ENCODE measurements at places on chromosomes 4 and X. TPM values are rescaled to one million over a fixed set of nuclear protein-coding genes. Genes with fewer than 3 reads are reported as not detected.

GRCh38 chr4:89269121-89269666 lies 38.4 kb downstream of the GPRIN3 start:
- DNase-seq, result no peak

GRCh38 chrX:48278958-48279357 lies 23.8 kb downstream of the SSX1 start:
- DNase-seq, result no peak

CDX4 gene
- total RNA-seq, result not detected

- DNase-seq, result peak; percentile 33
Measured at GRCh38 chr4:122716825-122717448, 15.6 kb upstream of the BBS12 start.

DNA sequence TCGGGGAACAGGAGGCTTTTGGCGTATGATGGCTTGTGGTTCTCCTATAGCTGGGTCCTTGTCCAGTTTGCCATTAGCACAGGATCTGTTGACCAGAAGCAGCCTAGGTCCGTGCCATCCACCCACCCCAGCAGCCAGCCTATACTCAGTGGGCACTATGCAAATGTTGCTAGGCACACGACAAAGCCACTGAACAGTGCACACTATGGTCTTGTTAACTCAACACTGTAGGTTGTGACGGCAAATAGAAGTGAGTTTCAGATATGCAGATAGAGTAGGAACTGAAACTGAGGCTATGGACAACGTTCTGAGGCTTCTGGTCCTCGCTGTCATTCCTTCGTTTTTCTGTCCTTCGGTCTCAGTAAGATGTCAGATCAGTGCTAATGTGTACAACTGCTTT lies 541.3 kb upstream of the TENM3 start:
- no peak for DNase-seq

DNA sequence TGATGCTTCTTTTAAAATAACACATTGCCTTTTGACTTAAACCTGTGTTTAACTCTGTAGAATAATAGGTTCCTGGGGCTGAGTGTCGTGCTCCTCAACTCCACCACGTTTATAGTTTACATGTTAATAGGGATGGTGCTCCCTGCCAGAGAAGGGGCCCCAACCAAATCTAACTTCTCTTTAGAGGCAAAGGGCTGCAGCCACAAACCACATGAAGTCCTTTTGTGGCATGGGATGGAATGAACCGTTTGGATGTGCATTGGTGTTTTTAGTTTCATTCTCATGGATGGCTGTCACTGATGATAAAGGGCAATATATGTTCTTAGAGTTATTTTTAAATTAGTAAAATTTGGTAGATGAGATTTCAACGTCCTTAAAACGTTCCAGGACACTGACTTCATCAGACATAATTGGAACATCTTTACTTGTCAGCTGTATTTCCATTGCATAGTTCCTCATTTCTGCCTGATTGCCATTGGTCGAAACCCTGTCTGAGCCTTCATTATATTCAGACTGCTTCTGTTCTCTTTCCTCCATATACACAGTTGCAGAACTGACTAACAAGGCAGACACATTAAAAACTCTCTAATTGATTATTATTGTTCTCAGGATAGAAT lies 60.4 kb upstream of the HPF1 start:
- no peak for DNase-seq

PPBP gene
- not detected for total RNA-seq

TAF7L gene
- total RNA-seq, result 1.3 TPM

DNA sequence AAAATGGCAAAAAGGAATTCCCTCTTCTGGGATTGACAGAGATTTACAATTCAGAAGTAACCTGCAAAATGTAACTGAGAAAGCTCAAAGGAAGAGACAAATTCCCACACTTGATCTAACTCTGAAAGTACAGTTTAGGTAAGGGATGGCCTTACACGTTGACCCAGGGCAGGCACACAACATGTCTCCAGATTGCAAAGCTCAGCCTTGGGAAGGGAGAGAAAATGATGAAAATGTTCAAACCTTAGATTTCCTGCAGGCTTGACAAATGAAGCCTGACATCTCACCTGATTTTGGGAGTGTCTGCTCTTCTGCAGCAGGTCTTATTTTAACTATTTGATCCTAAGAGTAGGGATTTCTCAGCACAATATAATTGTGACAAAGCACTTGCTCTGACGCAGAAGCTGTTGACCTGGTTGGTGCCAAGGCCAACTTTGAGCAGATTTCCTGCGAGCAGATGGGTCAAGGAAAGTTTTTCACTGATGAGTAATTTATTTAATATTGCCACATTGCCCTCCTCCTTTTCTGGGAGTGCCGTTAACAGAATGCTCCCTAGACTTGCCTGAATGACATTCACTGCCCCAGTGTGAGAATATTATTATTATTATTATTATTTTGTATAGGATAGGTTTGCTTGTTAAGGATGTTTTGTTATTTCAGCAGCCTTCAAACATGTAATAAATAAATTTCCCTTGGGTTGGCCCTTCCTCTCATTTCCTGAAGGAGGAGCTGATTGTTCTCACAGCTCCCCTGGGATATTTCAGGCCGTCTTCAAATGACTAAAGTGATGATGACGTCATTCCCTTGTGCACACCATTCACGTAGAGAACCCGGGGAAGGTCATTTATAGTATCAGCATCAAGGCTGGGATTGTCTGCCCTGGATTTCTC lies 157.1 kb downstream of the VEGFC start:
- DNase-seq, result no peak

DNA sequence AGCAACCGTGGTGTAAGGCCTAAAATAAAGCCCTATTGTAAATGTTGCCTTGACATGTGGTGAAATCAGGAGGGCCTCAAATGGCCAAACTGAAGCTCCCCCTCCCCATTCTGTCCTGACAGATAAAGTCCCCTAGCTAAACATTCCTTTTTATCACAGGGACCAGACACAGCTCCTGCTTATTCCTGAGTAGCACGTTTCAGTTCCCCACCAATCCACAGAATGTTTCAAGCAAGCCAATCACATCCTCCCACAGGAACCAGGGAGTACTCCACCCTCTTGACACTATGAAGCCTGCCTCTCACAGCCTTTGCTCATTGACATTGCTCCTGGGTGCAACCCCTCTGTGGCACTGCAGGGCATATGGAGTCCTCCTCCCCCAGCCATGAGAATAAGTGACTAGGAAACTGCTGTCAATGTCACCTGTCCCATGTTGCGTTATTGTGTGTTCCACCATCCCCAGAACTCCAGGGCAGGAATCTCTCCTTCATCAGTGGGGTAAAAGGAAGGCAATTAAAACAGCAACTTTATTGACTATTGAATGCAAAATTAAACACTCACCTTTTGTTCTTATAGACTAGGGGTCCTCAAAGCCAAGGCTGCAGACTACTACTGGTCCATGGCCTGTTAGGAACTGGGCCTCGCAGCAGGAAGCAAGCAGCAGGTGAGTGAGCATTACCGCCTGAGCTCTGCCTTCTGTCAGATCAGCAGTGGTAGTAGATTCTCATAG lies 128.1 kb downstream of the COL25A1 start:
- no peak for DNase-seq

DNA sequence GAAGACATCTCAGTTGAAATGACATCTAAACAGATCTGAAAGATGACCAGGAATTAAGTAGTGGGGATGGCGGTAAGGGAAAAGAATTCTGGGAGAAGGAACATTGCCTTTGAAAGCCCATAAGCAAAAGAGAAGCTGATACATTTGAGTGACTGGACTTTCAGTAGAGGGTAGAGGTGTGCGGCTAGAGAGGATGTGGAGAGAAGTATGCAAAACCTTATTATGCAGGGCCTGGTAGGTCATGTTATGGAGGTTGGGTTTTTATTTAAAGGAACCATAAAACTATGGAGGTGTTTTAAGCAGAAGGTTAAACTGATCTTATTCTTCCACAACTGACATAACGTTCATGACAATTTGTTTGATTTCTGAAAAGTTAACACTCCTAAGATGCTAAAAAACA lies 36.3 kb downstream of the RPS6KA3 start:
- no peak for DNase-seq

- no peak for DNase-seq
Measured at GRCh38 chrX:148500423-148501385, at the start of gene AFF2. Gene AFF2, plus strand, starts transcription at chrX:148500617. Its CDS starts 481 bp downstream, at chrX:148501098.

DNA sequence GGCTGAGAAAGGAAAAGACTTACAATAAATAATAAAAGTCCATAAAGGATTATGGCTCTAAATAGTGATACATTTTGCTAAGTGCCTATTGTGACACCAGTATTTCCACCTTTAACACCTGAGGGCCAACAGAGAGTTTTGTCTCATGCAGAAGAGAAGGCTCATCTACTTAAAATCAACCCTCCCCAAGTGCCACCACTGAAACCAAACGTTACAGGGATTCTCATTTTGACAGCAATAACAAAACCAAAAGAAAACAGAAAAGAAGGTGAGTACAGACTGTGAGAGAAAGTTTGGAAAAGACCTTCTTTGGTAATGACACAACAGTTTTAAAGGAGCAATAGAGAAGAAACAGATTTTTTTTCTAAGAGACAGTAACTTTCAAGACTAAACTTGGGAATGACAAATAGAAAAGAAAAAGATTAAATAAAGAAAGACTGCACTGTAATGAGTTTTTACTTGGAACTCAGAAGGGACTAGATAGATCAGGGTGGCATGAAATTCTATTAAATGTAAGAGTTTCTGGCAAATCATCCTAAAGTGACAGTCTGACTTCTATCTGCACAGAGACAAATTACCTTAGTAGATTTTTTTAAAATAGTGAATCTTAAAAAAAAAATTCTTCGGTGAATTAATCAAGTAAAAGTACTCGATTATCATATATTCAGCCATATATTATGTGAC lies 109.7 kb downstream of the ZNF827 start:
- no peak for DNase-seq

- no peak for DNase-seq
Measured at GRCh38 chrX:68710870-68711576, 63.6 kb downstream of the STARD8 start.

GRCh38 chr4:40280586-40280985 lies 54.5 kb upstream of the CHRNA9 start:
- no peak for DNase-seq

GRCh38 chrX:49627086-49627777 lies 28.4 kb downstream of the GAGE1 start:
- DNase-seq, result no peak

GRCh38 chrX:116298956-116299355 lies 128.4 kb downstream of the AGTR2 start:
- DNase-seq, result no peak

GRCh38 chr4:125703443-125703842 lies 388.7 kb downstream of the FAT4 start:
- DNase-seq, result no peak

- no peak for DNase-seq
Measured at GRCh38 chr4:189001283-189001970, 862.2 kb downstream of the TRIML1 start.

DNA sequence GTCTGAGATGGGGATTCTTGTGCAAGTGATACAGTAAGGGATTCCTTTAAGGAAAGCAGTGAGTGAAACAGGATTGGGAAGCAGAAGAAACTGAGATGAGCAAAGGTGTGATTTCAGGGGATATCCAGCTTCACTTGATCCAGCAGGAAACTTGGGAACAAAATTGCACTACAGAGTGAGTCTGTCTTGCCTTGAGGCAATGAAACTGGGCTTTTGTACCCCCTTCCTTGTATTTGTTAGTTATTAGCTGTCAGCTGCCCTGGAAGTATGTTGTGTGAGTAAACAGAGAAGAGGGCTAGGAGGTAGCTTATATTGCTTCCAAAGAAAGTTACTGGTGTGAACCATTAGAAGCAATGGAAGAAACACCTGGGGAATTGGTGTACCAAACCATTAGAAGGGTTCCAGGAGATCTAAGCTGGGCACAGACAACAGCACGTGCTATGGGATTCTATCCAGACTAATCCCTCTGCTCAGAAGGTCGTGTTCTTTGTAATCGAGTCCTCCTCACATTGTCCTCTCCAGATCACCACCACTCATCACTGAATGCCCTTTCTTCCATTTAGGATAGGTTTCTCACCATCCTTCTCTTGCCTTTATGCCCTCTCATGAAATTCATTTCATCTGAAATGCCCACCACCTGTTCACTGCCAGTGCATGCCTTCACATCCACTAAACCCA lies 76.0 kb downstream of the PDLIM5 start:
- no peak for DNase-seq

ZFP42 gene
- total RNA-seq, result 8.0 TPM

DNA sequence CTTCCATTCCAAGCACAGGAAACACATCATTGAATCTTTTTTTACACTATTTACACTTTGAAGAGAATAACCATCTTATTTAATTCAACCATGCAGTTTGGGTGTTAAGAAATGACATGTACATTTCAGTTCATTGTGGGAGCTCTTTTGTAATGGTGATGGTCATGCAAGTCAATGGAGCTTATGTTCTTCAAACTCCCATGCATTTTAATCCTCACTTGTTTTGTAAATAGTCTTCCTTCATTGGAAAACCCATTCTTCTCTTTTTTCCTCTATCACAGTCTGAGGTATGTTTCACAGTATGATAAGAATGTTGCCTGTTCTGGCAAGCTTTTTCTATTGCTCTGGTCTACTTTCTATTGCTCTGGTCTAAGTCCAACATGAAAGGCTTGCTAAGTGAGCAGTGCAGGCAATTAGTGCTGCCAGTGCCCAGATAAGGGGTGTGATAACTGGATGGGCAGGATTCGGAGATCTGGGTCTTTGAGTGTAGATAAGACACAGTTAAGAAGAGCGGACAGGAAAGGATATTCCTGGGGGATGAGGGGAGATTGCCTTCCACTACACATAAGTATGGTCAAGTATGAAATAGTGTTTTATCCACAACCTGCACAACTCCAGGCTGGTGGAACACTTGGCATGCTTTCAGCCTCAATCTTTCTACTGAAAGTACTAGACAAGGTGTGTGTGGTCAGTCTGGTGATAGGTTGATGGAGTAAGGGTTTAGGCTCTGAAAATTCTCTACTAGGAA lies 17.1 kb downstream of the AFP start:
- DNase-seq, result peak; percentile 12

DNA sequence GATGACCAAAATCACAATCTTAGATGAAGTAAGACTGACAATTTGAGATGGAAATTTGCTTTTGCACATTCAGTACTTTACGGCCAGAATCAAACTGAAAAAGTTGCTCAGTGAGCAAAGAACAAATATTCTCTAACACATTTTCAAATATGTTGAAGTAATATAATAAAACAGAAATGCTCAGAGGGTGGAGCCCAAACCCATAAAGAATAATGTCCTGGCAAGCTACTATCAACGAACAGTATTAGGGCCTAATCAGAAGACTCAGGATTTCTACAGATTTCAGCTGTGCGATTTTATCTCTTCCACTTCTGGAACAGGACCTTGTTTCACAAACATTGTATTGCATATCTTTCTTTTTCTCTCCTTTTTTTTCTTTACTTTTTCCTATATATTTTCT lies 505.0 kb downstream of the TECRL start:
- DNase-seq, result no peak

DNA sequence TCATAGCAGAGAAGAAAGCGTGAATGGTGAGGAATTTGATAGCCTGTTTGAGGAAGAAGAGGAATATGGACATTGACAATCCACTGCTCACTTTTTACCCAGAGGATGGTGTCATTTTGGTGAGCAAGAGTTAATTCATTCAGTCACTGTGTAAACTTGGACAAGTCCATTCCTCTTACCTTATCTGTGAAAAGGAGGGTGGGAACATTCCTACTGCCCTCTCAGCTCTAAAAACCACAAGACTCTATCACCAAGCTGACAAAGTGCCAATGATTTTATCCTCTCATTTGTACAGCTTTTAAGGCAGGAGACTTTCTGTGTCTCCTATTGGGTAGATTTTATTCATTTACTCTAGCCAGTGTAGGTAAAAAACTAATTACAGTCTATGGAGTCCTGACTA lies 103.8 kb downstream of the LUZP4 start:
- DNase-seq, result peak; percentile 83

All from epithelial cell of proximal tubule (primary cell).